ENCODE measurements at places on chromosomes 12 and 14.

DNA sequence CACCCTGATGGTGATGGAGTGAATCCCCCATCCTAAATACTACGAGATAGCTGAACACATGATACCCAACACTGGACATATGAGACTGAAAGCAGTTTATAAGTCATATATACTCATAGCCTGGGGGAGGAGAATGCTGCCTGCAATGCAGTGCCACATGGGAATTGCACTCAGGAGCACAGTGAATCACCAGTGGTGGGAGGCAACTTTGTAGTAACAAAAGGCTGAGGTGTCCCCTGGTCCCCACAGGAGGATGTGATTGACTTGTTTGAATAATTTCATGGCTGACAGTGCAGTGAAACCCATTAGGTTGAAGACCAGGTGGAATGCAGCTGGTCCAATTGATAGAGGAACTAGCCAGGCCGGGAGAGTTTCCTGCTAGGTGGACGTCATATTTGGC is 20.2 kb downstream of the CCDC38 start:
- DNase-seq = no peak

- DNase-seq = no peak
These were observed 16.9 kb downstream of the BDKRB1 start for GRCh38 chr14:96272777-96273473.

DNA sequence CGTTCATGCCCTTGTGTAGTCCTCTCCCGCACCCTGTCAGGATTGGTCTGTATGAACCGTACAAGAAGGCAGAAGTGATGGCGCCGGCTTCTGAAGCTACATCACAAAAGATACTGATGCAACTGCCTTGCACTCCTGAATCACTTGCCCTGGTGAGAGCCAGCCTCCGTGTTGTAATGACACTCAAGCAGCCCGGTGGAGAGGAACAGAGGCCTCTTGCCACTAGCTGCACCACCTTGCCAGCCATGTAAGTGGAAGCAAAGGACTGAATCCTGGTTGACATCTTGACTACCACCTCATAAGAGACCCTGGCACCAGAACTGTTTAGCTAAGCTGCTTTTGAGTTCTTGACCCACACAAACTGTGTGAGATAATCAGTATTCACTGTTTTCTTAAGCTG is 266.0 kb downstream of the ERC1 start:
- DNase-seq = no peak

- DNase-seq = no peak
These were observed 52.0 kb downstream of the SLC38A4 start for GRCh38 chr12:46773586-46774321.

DNA sequence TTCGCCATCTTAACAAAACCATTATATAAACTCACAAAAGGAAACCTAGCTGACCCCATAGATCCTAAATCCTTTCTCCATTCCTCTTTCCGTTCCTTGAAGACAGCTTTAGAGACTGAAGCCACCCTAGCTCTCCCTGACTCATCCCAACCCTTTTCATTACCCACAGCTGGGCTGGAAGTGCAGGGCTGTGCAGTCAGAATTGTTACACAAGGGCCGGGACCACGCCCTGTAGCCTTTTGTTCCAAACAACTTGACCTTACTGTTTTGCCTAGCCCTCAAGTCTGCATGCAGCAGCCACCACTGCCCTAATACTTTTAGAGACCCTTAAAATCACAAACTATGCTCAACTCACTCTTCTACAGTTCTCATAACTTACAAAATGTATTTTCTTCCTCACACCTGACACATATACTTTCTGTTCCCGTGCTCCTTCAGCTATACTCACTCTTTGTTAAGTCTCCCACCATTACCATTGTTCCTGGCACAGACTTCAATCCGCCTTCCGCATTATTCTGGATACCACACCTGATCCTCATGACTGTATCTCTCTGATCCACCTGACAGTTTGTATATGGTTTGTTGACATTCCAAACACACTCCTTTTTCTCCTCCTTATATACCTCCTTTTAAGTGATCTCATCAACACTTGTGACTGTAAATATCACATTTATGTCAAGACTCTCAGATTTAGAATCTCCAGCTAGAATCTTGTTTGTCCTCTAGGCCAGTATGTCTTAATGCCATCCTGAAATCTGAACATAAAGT is 208.7 kb downstream of the KITLG start:
- no peak for DNase-seq

GRCh38 chr12:87870493-87871460 is 158.4 kb downstream of the C12orf50 start:
- DNase-seq = no peak

GRCh38 chr12:108664338-108665258 is 30.9 kb upstream of the SELPLG start:
- peak; percentile 54 for DNase-seq

GRCh38 chr12:16349131-16349460 is 1.7 kb downstream of the MGST1 start:
- DNase-seq = no peak

DNA sequence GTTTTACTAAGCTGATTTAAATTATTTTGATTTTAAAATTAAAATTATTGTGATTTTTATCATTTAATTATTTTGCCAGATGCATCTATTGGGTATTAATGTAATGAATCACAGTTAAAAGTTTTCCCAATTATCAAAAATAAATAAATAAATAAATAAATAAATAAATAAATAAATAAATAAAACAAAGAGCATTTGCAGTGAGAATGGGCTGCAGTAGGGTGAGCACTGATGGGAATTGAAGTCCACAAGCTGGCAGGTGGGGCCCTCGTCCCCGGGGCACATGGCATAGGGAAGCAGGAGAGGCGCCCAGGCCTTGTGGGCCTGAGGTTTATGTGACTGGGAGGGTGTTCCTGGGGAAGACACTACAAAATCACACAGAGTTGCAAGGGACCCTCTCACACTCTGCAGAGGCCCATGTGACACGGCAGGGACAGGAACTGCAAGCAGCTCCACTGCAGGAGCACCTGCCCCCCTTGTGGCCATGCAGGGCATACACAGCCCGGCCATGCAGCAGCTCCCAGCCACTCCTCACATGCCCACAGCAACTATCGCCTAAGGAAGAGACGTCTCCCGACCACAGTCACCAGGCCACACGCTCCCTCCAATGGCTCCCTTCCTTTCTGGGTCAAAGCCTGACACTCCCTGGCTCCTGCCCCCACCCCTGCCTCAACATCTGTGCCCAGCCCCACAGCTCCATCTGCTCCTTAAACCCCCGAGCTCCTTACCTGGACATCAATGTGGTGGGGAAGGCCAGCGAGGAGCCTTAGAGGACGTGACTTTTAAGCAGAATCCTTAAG is 256.3 kb upstream of the SFSWAP start:
- DNase-seq = no peak

DNA sequence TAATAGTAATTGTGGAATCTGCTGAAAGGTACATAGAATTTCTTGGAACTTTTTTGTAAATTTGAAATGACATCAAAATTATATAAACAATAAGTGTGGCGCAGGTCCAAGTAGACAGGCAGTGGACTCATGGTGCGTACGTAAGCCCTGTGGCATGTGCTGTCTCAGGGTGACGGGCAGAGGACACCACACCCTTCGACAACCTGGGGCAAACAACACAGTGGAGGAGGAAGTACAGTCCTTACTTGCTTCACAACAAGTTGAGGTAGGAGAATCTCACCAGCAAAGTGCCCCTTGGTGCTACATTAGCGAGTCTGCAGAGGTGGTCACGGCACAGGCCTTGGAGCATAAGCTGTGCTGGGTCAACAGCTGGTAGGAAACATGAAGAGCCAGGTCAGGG is 180.9 kb downstream of the AEBP2 start:
- no peak for DNase-seq

- DNase-seq = no peak
These were observed 5.3 kb downstream of the STYK1 start for GRCh38 chr12:10668526-10668925.

GRCh38 chr12:29316752-29317151 is 64.2 kb downstream of the ERGIC2 start:
- DNase-seq = no peak

DNA sequence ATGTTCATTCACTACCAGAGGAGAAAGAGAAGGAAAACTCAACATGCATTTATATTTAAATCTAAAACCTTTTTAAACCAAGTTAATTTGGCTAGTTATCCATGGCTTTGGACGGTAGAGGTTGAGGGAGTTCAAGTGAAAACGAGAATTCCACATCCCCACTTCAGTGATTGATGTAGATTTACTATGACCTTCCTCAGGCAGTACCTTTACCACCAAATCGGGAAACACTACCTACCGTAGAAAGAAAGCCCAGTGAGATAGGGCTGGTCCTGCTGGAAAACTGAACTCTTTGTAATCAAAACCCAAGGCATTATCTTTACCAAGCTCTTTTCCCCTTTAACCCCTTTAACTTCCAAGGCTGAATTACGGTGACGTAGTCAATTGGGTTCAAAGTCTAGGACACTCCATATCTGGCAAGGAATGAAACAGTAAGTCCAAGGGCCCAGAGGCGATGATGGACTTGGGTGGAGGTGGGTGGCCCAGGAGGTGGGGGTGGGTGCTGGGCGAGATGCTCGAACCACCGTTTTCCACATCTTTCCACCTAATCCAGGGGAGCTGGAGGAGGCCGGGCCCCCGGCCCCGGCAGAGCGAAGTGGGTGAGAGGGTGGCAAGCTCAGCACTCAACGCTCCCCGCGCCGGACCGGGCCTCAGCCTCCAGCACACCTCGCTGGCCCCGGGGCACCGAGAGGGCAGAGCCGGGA is 618 bp downstream of the SEC23A start:
- no peak for DNase-seq

GRCh38 chr14:74974364-74975058 is 19.1 kb upstream of the PGF start:
- DNase-seq = no peak

DNA sequence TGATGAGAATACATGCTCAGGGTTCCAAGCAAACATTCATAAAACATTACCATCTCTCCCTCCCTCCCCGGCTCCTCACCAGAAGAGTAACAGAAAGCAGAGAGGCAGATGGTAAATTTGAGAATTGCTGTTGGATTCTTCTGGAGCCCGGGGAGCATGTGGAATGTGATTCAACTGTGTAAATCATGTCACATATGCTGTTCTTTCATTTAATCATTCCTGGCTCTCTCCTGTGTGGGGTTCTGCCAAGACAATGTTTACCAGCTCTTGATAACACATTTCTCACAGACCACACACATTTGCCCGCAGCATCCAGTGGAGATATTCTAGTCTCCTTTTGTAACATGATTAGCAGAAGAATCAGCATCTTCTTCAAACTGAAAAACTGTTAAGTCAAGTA is 23.4 kb upstream of the NR2C1 start:
- no peak for DNase-seq

GRCh38 chr14:71183876-71184689 is 276.8 kb downstream of the PCNX1 start:
- DNase-seq = no peak

- no peak for DNase-seq
These were observed 37.3 kb upstream of the C12orf75 start for GRCh38 chr12:105293187-105293586.

- DNase-seq = no peak
These were observed 114.1 kb upstream of the E2F7 start for GRCh38 chr12:77179515-77179914.

DNA sequence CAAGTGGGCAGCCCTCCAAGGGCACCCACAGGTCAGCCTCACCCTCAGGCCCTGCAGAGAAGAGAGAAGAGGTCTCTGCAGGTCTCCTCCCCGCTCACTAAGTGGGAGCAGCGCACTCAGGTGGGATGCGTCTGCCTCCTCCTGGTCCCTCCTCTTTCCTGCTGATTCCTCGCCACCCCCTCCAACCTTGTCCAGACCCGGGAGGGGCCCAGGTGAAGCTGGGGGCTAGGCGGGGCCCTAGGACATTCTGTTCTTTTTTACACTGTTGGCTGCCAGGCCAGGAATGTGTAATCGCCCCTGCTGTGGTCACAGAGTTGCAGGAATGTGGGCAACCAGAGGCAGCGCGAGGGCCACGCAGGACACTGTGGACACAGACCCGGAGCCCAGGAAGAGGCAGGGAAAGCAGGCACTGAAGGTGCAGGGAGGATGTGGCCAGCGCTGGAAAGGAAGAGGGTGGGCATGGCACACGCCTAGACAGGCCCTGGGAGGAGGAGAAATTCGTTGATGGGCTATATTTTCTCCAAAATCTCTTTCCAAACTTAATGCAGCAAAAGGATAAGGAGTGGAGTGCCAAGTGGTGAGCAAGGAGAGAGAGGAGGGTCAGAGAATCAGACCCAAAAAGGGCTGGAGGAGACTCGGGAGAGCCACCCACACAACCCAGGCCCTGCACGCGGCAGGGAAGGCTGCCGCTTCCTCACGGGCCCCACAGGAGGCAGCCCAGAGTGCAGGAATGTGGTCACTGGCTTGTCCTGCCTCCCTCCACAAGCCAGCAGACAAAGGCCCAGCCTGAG is 911 bp upstream of the SCNN1A start:
- no peak for DNase-seq

DNA sequence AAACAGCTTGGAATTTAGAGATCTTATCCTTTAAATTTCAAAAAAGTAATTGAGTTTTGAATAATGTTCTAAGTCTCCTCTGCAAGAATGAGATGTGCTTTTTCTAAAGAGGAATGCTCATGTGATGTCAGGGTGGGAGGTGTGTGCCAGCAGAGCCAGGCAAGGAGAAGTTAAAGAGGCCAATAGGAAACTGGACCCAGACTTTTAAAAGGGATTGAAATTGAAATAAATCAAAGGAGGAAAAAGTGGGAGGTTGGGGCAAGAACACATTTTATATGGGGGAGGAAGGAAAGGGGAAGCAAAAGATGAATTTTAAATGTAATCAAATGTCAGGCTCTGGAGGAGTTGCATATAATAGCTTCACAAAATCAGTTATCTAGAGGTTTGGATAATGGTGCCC is 126.1 kb downstream of the FIGNL2 start:
- DNase-seq = no peak

- DNase-seq = no peak
These were observed 42.7 kb upstream of the CDKN3 start for GRCh38 chr14:54354096-54354495.
